ENCODE measurements at places on chromosomes 11 and 22.

DNA sequence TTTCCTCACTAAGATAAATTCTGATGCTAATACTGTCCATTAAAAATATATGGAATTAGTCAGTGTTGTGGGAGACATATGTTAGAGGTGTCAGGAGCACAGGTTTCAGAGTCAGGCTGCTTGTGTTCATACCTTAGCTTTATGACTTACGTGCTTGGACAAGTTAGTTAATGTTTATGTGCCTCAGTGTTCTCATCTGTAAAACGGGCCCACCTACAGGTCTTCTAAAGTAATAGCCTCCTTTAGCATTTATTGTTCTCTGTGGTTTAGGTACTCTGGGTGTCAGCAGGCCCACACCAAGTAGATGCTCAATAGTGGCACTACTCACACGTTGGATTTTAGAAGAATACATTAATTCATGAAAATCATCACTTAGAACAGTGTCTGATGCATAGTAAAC is 308.7 kb upstream of the ZC3H12C start:
- no peak for DNase-seq

DNA sequence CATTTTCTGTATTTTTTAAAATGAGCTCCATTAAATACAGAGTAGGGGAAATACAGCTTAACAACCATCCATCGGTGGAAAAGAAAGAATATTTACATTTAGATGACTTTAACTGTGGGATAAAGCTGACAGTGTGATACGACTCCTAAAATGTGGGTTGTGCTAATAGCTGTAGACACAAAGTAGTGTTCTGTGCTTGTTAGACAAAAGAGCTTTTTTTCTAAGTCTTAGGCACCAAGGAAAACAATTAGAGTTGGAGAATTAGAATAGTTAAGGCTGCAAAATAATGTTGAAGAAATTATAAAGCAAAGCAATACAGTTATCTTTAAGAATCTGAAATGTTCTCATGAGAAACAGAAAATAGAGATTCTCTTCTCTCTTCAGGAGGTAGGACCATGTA is 307.7 kb upstream of the KIRREL3 start:
- no peak for DNase-seq

DNA sequence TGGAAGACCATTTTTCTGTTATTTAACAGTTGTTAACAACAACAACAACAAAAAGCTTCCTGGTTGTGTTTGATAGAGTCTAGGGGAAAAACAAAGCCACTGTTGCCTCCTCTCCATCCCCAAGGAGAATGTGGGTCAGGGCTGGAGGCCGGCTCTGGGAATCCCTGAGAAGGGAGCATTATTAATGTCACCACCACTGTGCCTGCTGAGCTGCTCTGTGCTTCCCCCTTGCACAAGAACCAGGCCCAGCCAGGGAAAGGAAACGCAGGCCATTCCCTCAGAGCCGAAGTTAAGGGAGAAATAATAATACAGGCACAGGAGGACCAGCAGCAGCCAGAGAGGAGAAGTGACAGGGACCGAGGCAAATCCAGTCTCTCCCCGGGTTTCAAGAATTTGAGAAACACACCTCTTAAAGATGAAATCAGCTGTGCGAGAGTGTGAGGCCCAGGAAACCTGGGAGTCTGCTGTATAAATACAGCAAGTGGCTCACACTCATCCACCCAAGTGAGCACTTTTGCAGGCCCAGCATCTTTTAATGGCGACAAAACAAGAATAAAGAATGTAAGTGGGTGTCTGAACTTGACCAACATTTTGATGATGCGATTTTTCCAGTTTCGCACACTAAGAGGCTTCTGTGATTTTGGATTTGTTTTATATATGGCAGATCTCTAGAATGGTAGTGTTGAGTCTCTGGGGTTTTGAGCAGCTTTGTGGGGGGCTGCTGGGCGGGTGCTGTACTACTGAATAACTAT is 539.2 kb downstream of the NTM start:
- no peak for DNase-seq

DNA sequence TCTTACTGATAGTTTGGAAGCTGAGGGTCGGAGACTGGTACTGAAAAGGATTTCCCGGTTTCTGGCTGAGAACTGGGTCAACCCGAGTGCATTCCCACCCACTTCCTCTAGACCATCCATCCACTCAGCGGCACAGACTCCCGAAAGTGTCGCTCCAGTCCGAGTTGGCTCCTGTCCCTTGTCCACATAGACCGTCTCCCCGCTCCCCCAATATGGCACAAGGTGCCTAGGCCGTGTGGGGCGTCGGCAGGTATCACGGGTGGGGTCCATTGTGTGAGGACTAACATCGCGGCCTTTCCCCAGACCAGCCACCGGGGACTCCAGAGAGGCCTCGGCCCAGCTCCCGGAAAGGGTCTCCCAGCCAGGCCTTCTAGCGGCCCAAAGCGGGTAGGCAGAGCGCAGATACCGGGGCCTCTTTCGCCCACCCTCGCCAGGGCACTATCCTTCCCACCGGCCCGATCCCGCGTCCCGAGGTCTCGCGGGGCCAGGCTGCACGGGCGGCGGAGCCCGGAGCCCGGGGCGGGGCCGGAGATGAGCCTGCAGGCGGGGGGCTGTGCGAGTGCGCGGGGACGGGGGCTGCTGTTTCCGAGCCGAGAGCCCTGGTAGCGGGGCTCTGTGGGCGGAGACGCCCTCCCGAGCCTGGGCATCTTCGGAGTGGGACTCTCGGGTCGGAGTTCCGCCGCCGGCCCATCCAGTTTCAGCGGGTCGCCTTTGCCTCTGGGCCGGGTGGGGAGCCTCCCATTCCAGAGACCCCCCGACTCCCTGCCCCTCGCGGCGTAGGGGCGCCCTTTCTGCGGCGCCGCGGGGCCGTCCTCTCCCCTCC is 21.1 kb downstream of the SERPINH1 start:
- DNase-seq: no peak

- no peak for DNase-seq
Observed at GRCh38 chr11:128493570-128493965, 93.8 kb downstream of the ETS1 start.

DNA sequence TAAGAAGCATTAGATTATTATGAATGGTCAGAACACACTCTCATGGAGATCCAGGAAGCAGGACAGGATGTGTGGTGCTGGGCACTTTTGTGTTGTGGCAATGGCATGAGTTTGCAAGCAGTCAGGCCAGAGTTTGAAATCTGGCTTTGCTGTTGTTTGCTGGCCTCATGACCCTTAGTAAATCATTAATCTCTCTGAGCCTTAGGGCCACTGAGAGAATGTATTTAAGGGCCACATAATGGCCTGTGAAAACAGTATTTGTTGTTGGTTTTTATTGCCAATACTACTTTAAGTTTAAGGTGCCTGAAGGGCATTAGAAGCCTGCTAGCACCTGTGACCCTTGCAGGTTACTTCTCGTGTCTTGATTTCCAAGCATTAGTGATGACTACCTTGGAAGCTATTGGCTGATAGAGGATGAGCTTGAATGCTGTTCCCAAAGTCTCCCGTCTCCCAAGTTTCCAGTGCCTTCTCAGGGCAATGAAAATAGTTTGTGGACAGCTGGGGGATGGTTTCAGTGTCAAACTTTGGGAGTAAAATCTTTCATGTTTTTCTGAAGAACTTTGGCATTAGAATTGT is 24.6 kb downstream of the STIM1 start:
- no peak for DNase-seq

DNA sequence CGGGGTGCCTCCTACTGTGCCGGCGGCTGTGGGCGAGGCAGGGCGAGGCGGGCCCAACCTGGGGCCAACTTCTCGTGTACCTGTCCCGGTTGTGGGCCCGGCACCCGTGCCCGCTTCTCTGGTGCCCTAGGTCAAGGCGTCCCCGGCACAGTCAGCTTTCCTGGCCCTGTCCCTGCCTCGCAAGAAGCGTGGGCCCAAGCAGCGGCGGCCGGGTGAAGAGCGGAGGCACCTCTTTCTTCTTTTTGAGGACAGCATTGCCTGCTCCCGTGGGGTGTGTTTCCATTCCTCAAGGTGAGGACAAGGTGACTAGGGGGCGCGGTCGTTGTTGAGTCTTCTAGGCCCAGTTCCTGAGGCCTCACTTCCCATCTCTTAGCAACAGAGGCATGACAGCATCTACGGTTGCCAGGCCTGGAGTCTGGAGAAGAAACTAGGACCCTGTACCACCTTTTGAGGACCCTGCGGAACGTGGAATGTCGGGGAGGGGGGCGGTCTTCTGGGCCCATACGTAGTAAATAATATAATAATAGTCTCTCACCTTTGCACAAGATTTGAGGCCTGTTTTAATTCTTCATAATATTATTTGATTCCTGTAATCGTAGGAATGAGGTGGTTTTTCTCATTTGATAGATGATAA is 418 bp downstream of the ACO2 start:
- peak; percentile 45 for DNase-seq

DNA sequence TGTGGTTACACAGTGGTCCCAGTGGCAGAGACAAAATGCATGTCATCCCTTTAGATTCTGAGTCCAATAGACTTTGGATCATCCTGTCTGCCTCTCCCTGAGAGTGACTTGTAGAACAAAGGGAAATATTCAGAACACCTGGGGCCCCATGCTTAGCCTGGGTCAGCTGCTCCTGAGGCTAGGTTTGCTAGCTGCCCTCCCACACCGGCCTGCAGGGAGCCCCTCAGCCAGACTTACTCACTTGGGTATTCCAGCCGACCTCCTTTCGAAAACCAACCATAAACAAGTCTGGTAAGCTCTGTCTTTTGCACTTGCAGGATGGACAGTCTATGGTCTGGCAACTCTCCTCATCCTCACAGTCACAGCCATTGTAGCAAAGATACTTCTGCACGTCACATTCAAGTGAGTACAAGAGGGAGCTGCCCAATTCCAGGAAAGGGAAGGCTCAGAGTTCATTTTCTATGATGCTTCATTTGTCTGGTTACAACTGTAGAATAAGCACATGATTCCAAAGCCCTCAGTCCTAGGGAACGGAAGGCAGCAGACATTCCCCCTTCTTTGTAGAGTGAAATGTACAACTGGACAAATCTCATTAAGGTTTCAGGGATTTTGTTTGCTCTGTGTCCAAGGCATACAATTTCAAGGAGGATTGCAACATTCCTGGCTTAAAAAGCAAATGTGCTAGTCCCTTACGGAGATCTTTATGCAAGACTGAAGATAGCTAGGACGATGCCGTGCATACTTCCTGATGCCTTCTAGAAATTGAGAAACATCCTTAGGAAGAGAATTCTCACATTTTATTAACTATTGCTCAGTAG is 65.5 kb upstream of the EMID1 start:
- no peak for DNase-seq

DNA sequence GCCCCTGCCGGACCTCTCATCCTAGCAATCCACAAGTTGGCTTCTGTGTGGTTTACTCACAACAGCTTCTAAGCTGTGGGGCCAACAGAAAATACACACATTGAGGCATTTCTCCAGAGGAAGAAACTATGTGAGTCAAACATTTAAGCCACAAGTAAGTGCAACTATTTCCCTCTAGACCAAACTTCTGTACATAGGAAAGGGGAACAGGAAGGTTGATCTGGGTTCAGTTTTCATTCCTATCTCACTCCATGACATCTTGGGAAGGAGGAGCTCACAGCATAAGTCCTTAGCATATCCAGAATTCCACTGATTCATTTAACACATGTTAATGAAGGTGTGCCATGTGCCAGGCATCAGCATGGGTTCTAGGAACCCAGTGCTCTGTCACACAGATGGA is 72.8 kb upstream of the PICALM start:
- DNase-seq: no peak

- no peak for DNase-seq
Observed at GRCh38 chr11:11494348-11494747, 127.5 kb downstream of the GALNT18 start.

DNA sequence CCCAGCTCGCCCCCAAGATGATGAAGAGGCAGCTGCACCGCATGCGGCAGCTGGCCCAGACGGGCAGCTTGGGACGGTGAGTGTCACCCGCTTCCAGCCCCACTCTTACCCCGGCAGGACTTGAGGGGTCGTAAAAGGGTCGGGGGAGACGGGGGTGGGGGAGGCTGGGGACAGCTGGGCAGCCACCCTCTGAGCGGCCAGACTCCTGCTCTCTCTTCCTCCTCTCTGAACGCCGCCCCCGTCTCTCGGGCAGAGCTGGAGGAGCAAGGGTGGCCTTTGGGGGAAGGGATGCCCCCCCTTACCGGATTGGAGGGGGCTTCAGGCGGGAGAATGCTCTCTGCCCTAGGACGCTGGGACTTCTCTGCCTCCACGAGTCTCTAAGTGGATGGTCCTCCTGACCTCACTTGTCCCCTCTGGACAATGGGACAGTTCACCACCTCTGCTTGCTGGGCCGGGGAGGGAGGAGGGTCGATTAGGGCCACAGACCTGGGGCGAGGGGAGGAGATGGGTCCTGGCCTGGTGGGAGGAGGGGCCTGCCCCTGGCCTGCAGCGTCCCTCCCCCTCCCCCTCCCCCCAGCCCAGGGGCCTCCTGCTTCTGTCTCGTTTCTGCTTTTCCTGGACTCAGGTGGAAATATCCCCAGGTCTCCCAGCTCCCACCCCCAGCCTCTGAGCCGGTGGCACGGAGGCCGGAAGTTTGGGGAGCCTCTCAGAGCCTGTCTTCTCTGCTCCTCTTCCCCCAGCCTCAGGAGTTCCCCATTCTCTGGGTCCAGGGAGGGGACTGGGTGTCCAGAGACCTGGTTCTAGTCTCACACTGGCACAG is 512 bp downstream of the SH3BP1 start:
- DNase-seq: no peak

DNA sequence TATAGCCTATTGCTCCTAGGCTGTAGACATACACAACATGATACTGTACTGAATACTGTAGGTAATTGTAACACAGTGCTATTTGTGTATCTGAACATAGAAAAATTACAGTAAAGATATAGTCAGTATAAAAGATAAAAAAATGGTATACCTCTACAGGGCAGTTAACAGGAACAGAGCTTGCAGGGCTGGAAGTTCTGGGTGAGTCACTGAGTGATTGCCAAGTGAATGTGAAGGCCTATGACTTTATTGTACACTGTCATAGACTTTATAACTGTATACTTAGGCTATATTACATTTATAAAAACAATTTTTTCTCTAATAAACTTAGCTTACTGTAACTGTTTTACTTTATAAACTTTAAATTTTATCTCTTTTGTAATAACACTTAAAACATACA is 332.4 kb upstream of the ARHGAP42 start:
- DNase-seq: no peak

DNA sequence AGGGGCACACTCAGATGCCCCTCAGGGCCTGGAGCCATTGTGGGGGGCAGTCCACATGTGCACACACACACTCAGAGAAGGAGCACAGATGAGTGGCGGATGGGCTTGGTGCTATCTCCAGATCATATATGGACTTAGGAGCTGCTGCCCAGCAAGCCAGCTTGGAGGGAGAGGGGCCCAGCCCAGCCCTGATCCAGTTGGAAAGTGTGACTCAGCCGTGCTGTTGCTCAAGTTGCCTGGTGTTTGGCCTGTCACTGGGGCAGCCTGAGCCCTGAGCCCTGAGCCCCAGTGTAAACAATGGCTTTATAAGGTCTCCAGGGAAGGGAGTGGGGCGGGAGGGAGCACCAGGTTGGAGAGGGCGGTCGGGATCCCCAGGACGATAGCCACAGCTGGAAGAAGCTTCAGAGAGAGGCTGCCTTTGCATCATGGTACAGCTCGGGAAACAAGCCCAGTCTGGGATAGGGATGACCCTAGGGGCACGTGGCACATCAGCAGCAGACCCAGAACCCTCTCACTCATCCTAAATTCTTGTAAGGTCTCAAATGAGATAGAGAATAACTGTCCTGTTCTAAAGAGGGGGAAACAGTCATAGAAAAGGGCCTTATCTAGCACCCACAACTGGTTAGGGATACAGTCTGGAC is 4.8 kb downstream of the SELENOM start:
- no peak for DNase-seq

- no peak for DNase-seq
Observed at GRCh38 chr22:17283423-17283822, 64.2 kb upstream of the ADA2 start.

- no peak for DNase-seq
Observed at GRCh38 chr11:120224361-120224760, 13.5 kb downstream of the OAF start.

GRCh38 chr11:8085011-8085645 is 4.1 kb downstream of the TUB start:
- DNase-seq: no peak

Measured in activated naive CD4-positive, alpha-beta T cell (primary cell).